ENCODE measurements at places on chromosomes 12 and 14.

DNA sequence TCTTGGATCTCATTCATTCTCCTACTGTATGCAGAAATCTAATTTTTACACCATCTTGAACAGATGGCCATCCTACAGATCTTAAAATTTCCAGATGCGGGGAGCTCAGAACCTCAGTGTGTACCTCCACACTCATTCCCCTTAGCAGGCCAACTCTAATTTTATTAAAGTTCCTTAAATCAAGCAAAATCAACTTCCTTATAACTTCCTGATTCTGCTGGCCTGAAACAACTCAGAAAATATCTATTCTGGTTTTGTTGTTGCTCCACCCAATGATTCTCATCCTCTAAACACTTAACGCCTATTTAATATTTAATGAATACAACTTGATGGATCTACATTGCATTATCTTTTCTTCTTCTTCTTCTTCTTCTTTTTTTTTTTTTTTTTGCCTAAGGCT is 3.1 kb downstream of the EMP1 start:
- no peak for DNase-seq

- DNase-seq = peak; percentile 17
Measured at GRCh38 chr12:31961137-31961536, 1.9 kb downstream of the RESF1 start.

DNA sequence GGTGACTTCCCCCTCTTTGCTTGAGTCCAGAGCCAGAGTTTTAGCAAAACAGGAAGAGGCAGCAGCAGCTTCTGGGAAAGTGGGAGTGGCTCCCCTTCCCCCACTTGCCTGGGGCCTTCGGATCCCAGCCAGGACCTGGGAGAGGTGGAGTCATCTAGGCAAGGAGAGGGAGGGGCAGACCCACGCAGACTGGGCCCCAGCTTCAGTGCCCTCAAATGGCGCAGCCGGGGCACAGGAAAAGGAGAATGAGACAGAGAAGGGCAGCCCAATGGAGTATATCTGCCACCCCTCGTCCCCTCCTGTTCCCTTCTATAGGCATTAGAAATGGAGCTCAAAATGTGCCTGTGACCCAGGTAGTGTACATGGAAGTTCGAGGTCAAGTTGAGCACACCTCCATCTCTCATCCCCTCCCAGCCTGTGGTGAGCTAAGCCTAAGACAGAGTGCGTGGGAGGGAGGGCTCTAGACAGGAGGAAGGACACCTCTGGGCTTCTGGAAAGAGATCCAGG is 9.3 kb upstream of the HDAC7 start:
- DNase-seq = no peak

GRCh38 chr14:50198499-50198898 is 32.9 kb downstream of the SOS2 start:
- no peak for DNase-seq

- DNase-seq = no peak
Measured at GRCh38 chr12:19846574-19846973, 407.3 kb downstream of the AEBP2 start.

DNA sequence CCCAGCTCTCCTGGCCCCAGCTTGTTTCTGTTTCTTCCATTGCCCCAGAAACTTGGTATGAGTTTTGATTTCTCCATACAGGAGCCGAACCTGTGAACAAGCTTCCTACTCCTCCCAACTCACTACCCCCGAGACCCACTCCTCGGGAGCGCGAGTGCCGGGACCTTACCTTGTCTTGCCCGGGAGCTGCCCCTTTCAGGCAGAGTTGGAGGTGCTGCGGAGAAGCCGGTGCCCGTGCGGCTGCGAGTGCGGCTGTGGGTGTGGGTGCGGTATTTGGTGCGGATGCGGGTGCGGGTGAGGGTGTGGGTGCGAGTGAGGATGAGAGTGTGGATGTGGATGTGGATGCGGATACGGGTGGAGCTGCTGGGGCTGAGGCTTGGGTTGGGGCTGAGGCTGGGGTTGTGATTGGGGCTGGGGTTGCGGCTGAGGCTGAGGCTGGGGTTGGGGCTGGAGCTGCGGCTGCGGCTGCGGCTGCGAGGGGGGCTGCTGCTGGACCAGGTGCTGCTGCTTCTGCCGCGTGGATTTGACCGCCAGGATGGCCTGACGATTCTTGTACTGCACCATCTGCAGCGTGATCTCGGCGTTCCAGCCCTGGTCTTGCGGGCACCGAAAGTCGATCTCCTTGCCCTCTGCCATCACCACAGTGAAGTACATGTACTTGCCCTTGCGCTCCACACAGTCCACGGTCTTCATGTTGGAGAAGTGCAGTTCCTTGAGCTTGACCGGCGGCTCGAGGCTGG is 1.1 kb downstream of the PHLDA1 start:
- DNase-seq = no peak

DNA sequence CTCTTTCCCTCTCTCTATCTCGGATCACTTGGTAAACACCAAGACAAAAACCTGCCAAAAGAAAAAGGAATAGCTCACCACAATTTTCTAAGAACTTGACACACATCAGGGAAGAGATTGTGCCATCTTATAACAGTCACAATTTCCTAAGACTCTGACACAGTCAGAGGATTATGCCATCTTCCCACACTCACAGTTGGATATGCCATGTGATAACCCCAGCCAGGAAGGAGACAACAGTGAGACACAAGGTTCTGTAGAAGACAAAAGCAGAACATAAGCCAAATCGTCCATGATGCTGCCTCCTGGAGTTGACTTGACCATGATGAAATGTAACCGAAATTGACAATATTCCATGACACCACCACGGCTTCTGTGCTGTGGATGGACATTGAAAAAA is 2.8 kb upstream of the CLEC9A start:
- no peak for DNase-seq

GRCh38 chr14:58571769-58572472 is 65.8 kb upstream of the DACT1 start:
- DNase-seq = no peak

- no peak for DNase-seq
Measured at GRCh38 chr12:88518863-88519403, 61.3 kb downstream of the KITLG start.

DNA sequence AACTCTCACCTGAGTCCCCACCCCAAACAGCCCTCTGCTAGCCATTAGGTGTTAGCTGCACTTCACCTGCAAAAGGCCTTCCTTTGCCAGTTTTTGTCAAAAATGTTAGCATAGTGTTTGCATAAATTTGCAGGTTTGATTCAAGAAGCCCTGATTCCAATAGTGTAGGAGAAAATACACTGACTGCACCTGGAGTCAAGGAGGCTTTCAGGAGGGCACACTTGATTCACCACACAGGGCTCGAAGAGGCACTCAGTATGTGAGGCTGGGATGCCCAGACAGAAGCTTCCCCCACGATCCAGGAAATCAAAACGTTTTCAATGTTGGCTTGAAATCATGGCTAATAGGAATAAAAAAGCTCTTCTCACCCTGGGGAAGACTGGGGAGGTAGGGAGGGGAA is 40.5 kb upstream of the DDX11 start:
- no peak for DNase-seq

GRCh38 chr14:67438969-67439368 is 27.0 kb upstream of the PLEK2 start:
- no peak for DNase-seq

DNA sequence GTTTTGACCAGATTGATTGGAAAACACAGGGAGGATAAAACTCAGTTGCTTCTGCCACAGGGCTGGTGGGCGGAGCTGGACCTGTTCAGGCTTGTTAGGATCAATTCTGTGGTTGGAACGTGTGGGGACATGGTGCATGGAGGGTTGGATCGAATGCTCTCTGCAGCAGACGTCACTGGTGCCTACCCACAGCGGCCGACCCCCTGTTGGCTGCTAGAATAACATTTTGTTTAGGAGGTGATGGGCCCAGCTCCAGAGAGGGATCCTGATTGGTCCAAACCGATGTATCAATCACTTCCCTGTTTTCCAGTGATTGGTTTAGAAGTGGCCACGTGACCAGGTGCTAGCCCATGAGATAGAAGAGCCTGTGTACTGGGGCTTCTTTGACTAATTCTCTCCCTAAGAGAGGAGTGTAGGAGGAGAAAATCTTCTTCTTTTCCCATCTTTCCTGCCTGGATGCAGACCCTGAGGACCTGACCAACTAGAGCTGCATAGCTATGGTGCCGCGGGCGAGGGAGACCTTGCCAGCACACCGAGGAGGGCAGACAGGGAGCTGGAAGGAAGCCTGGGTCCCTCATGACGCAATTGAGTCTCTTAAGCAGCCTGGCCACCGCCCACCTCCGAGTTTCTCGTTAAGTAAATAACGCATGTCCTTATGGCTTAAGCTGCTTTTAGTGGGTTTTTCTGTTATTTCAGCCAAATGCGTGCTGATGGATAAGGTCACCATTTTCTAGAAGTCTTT is 163.5 kb downstream of the AACS start:
- DNase-seq = no peak

GRCh38 chr14:55832122-55832911 is 252.3 kb downstream of the KTN1 start:
- no peak for DNase-seq

- DNase-seq = no peak
Measured at GRCh38 chr12:14951851-14952250, 9.6 kb downstream of the ARHGDIB start.

GRCh38 chr12:50765095-50765911 is 1.4 kb downstream of the ATF1 start:
- DNase-seq = peak; percentile 89

DNA sequence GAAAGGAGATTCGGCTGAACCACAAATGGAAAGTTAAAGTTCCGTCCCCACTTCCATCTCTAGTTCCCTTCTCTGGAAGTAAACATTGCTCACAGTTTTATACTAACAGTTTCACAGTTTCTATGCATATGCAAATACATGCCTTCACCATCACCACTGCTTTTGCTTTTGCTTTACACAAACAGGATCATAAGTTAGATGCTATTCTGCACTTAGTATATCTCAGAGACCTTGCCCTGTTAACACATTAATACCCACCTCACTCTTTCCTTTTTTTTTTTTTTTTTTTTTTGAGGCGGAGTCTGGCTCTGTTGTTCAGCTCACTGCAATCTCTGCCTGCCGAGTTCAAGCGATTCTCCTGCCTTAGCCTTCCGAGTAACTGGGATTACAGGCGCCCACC is 890 bp downstream of the TEP1 start:
- no peak for DNase-seq

- DNase-seq = no peak
Measured at GRCh38 chr12:11797317-11797913, 147.9 kb downstream of the ETV6 start.

- no peak for DNase-seq
Measured at GRCh38 chr14:78823035-78823434, 652.9 kb downstream of the NRXN3 start.

DNA sequence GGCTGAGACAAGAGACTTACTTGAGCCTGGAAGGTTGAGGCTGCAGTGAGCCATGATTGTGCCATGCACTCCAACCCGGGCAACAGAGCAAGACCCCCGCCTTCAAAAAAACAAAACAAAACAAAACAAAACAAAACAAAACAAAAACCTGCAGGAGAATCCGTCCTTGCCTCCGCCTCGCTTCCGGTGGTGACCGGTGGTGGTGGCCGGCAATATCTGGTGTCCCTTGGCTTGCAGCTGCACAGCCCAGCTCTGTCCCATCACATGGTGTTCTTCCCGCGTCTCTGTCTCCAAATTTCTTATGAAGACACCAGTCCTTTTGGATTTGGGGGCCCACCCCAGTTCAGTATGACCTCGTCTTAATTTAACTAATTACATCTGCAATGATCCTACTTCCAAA is 10.0 kb downstream of the SMIM41 start:
- no peak for DNase-seq

- DNase-seq = no peak
Measured at GRCh38 chr14:42862114-42862513, 1255.4 kb downstream of the LRFN5 start.

- DNase-seq = no peak
Measured at GRCh38 chr12:106030210-106031071, 108.3 kb downstream of the NUAK1 start.

- no peak for DNase-seq
Measured at GRCh38 chr12:20374795-20375194, 6.5 kb downstream of the PDE3A start.

- DNase-seq = no peak
Measured at GRCh38 chr14:56815745-56816144, 5.5 kb upstream of the OTX2 start.

- DNase-seq = no peak
Measured at GRCh38 chr12:132465269-132466190, 24.4 kb upstream of the FBRSL1 start.

GRCh38 chr12:123265851-123266678 is 5.6 kb downstream of the CDK2AP1 start:
- no peak for DNase-seq

DNA sequence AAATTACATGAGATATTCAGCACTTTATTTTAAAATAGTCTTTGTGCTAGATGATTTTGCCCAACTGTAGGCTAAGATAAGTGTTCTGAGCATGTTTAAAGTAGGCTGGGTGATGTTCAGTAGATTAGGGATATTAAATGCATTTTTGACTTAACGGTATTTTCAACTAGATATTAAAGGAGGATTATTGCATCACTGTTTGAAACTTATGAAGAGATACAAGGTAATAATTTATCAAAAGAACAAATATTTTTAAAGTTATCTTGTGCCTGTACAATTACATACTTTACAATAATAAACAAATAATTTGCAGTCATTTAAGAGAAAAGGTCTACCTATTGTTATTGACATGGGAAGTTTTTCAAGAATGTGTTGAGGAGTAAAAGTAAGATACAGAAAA is 368.6 kb upstream of the DCN start:
- DNase-seq = no peak

Data from hematopoietic multipotent progenitor cell treated with erythropoietin and hydrocortisone succinate and interleukin-3 and kit ligand, for 17 days (in vitro differentiated cells).